Kidney (tissue), 22 donors: ENCODE measurements at places on chromosomes 3 and 15. TPM values are rescaled to one million over a fixed set of nuclear protein-coding genes. Genes with fewer than 3 reads are reported as not detected.

ZNF385D gene
- polyA plus RNA-seq, result 1.4 TPM

GOLGA8N gene
- polyA plus RNA-seq, result 6.3 TPM

COL8A1 gene
- polyA plus RNA-seq, result 3.6 TPM

SETMAR gene
- polyA plus RNA-seq, result 21.4 TPM

NPAP1 gene
- 0.04 TPM for polyA plus RNA-seq

AQP9 gene
- polyA plus RNA-seq, result 0.30 TPM

THUMPD3 gene
- 31.9 TPM for polyA plus RNA-seq

CDC25A gene
- 1.6 TPM for polyA plus RNA-seq

FSIP1 gene
- 0.75 TPM for polyA plus RNA-seq

CAMK2N2 gene
- 0.39 TPM for polyA plus RNA-seq

HIGD2B gene
- not detected for polyA plus RNA-seq

SLC9C1 gene
- 0.09 TPM for polyA plus RNA-seq

SLITRK3 gene
- 0.30 TPM for polyA plus RNA-seq

COMMD4 gene
- polyA plus RNA-seq, result 162 TPM

CAND2 gene
- polyA plus RNA-seq, result 3.9 TPM

SYNPR gene
- not detected for polyA plus RNA-seq

TJP1 gene
- polyA plus RNA-seq, result 17.7 TPM

RLBP1 gene
- polyA plus RNA-seq, result not detected
